ENCODE measurements at places on chromosomes 6 and 20.
A peak's percentile ranks its signal among the peaks of the same experiment; 100 is the strongest.

GRCh38 chr20:16215041-16215440 is 358.2 kb downstream of the KIF16B start:
- no peak for DNase-seq

DNA sequence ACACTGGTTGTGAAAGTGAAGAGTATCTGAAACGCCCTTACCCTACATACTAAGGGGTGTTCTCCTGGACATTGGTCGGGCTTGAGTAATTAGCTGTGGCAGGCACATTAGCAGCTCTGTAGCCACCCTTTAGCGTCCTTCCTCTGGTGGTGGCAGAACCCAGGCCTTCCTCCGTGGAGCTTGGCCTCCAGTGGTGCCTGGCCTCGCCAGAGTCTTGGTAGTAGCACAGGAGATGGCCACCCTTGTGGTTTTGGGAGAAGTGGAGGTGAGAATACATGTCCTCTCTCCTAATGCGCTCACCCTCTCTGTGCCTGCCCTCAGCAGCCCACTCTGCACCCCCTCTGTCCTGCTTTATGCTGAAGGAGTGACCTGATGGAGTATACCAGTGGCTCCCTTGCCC is 17.6 kb upstream of the UQCC2 start:
- DNase-seq = no peak

DNA sequence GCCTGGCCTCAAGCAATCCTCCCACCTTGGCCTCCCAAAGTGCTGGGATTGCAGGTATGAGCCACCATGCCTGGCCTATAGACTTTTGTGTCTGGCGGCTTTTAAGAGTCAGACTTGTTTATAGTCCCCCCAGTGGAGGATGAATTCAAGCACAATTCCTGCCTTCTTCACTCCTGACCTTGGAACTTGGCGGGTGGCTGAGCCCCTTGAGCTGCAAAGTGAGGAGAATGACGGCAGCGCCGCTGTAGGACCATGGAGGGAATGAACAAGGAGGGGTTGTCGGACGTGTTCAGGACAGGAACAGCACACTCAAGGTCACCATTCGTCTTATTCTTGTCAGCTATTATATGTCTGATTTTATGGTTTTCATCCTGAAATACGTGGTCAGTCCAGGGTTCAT is 265.4 kb downstream of the CDH4 start:
- DNase-seq = no peak

GRCh38 chr6:111791415-111791814 is 81.8 kb downstream of the FYN start:
- no peak for DNase-seq

DNA sequence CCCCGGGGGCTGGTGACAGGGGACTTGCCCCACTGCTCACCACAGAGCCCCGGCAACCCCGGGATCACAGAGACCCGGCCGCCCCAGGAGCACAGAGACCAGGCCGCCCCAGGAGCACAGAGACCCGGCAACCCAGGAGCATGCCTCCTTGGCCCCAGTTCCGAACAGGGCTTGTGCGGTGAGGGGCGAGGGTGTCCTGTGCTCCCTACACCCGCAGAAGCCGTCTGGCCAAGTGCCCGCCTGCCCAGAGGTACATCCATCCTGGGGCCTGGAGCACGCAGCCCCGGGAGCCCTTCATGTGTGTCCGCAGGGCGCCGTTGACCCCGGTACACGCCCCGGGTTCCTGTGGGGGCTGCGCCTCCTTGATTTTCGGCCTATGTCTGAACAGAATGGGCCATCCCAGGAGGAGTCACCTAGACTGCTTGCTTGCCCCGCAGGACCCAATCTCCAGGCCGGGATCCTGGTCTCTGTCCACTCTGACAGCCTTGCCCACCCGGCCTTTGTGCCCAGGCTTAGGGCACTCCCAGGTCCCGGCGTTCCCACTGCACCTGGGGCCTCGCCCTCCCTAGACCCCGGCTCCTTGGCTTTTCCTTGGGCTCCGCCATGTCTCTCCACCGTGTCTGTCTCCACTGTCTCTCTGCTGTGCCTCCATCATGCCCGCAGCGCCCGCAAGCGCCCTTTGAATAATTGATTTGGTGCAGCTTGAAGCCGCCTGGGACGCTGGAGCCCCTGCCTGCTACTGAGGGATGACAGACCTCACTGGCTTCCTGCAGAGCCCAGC is 219.8 kb downstream of the ERMARD start:
- DNase-seq = no peak

GRCh38 chr6:67775333-67775732 is 859.7 kb upstream of the ADGRB3 start:
- no peak for DNase-seq

DNA sequence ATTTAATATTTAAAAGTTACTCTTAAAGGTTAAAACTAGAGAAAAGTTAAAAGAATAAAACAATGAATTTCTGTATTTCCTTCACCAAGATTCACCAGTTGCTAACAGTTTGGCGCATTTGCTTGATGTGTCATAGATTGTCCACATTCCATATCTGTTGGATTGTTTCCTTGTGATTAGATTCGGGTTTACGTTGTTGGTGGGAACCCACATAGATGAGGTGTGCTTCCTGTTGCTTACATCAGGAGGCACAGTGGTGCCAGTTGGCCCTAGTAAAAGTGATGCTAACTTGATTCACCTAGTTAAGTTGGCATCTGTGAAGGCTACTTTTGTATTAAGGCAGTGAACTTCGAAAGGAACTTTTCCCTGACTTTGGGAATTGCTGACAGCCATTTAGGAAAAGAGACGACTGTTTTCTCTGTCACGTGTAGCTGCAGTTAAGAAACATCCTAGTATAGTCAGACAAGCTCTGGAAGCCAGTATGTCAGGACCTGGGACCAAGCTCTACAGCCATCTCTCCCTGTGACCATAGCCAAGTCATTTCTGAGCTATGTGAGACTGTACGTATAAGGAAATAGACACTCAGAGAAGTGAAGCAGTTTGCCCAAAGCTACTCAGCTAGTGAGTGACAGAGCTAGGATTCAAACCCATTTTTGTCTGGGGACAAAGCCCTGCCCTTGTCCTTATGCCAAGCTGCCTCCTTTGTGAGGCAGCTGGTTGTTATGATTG is 49.0 kb downstream of the PPARD start:
- DNase-seq = no peak

GRCh38 chr20:6604179-6604578 is 163.3 kb upstream of the BMP2 start:
- no peak for DNase-seq

GRCh38 chr20:45346291-45346718 is 1.9 kb downstream of the SDC4 start:
- no peak for DNase-seq

- no peak for DNase-seq
These were observed 838 bp downstream of the TNFAIP3 start for GRCh38 chr6:137867685-137868509.

GRCh38 chr20:63326314-63327230 is 33.6 kb downstream of the COL20A1 start:
- no peak for DNase-seq

GRCh38 chr20:51411870-51412269 is 130.6 kb downstream of the NFATC2 start:
- DNase-seq = no peak

- no peak for DNase-seq
These were observed 174.3 kb upstream of the TNFAIP3 start for GRCh38 chr6:137692806-137693205.

- DNase-seq = no peak
These were observed 1.5 kb downstream of the SLC29A1 start for GRCh38 chr6:44224965-44225305.

DNA sequence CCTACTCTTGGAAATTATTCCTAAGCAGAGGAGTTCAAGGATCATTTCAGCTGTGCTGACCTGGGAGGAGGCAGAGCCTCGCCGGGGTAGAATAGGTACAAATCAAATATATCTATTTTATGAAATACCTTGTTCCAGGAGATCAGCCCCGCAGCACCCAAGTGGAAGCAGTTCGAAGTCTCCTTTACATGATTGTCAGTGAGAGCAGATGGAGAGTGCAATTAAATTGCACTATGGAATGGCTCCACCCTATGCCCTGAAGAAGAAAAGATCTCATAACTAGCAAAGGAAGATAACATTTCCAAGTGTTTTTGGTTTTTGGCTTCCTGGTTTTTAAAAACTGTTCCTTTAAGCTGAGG is 31.4 kb downstream of the DUSP22 start:
- no peak for DNase-seq

GRCh38 chr6:166561771-166562359 is 24.6 kb downstream of the RAMACL start:
- no peak for DNase-seq

GRCh38 chr6:121183742-121184141 is 150.5 kb downstream of the TBC1D32 start:
- DNase-seq = no peak

DNA sequence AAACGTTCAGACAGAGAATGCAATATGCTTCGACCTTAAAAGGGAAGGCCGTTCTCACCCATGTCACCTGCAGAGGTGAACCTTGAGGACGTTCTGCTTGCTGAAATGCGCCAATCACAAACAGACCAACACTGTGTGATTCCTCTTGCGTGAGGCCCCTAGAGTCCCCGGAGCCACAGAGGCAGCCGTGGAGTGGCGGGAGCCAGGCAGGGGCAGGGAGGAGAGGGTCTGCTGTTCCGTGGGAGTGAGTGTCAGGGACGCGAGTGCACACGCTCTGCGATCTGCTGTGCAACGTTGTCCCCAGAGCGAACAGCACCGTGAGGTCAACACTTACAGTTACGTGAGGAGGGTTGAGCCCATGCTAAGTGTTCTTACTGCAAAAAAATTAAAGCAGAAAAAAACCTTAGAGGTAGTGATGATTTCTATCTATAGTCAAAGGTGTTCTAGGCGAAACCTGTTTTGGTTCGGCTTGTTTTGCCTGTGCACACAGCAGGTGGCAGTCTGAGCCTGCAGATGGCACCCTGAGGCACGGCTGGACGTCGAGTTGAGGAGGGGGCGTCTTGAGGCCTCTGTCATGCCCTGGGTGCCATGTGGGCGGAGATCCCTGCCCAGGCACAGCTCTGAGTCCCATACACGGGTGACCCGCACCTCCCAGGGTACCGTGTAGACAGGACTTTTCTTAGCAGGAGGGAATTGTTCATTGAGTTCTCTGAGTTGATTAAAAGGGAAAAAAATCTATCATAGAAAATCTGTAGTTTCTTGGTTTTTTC is 71.7 kb upstream of the FRMD1 start:
- DNase-seq = no peak

DNA sequence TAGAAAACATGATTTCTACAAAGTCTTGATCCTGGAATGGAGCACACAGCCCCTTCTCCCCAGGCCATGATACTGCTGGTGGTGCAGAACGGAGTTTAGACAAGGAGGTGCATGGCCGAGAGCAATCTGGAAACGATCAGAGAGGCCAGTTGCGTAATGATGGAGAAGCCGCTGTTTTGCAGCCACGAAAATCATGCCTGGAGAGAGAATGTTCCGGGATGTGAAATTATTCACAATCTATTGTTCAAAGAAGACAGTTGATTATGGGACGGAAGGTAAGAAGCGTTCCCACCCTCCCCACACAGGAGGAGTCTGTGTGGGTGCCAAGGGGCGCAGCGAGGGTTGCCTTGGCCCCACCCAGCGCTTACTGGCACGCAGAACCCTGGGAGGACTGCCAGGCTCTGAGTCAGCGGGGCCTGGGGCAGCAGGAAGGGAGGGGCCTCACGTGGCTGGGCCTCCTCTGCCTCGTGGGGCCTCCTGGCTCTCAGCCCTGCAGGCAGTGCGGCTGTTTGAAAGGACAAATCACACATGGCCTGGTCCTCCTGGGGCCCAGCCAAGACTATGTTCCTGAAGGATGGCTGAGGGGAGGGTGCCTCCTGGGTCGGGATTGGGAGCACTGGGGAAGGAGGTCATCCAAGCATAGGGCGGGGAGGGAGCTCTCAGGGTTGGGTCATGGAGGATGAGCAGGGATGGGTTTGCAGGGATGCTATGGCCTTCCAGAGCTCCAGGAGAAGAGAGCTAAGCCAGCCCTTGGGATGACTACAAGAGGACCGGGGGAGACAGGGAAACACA is 8.7 kb upstream of the AP5S1 start:
- peak; percentile 88 for DNase-seq

DNA sequence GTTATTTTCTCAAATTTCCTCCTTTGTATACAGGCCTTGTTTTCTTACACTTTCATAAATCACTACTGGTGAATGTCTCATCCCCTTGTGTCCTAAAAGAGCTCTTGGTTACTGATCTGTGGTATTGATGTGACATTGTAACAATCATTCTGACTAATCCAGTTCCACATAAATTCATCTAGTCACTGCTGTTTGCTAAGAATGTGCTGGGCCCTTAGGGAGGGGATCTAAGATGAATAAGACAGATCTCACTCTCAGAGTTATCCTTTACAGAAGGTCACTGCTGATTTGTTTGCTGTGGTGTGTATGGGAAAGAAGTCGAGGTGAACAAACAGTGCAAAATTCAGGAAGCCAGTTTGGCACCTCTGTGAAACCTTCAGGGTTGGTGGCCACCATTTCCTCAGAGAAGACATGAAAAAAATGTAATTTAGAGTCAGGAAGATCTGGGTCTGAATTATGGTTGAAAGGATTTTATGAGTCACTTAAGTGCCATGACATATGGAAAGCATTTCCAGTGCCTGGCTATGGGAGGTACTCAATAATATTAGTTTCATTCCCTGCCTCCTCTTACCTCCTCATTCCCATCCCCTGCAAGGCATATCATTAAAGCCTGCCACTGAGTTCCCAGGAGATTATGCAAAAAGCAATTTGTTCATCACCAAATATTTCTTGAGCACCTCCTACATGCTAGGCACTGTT is 121.8 kb downstream of the COL9A1 start:
- DNase-seq = no peak

DNA sequence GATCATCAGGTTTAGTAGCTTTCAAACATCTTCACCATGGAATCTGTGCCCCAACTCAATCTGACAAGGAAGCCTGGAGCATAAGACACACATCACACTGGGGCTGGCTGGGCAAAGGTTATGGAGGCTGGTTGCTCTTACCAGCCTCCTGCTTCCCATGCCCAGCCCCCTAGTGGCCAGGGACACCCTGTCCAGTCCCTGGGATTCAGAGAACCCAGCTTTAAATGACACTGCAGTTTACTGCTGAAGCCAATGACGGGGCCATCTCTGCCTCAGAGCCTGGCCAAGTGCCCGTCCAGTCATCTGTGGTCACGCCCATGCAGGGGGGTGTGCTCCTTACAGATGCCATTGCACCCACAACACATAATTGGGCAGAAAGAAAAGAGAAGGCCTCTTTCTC is 272.9 kb downstream of the SMOC2 start:
- DNase-seq = no peak

GRCh38 chr20:51763965-51764602 is 4.1 kb downstream of the ATP9A start:
- DNase-seq = no peak

GRCh38 chr6:113642001-113642713 is 215.0 kb upstream of the MARCKS start:
- DNase-seq = no peak

GRCh38 chr6:156617376-156617775 is 159.8 kb upstream of the ARID1B start:
- no peak for DNase-seq

- DNase-seq = no peak
These were observed 73.5 kb downstream of the BFSP1 start for GRCh38 chr20:17457588-17458190.

- DNase-seq = no peak
These were observed 91.4 kb downstream of the RREB1 start for GRCh38 chr6:7198833-7199800.

GRCh38 chr6:130132286-130132701 is 90.5 kb downstream of the SAMD3 start:
- DNase-seq = no peak

All from activated CD4-positive, alpha-beta T cell treated with anti-CD3 and anti-CD28 coated beads, Interleukin-2, amount 50 U/mL, for 24 hours (primary cell).